ENCODE measurements at places on chromosomes 3 and 15.

DNA sequence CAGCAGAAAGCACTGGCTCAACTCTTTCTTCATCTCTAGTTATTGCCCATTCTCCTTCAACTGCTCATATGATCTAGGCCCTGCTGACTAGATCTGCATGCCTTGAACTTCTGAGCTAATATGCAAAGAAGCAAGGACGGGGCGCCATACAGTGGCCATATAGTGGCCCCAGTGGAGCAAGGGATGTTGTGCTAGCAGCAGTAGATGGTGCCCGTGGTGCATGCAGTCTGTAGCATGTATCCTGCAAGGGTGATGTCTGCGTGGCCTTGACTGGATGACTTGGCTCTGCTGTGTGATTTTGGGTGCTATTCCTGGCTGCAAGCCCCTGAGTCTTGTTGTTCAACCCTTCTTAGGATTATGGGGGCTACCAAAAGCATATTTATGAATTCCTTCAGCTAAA lies 12.2 kb upstream of the NMD3 start:
- no peak for DNase-seq

GRCh38 chr15:48653913-48654670 lies 8.6 kb upstream of the FBN1 start:
- DNase-seq = no peak

DNA sequence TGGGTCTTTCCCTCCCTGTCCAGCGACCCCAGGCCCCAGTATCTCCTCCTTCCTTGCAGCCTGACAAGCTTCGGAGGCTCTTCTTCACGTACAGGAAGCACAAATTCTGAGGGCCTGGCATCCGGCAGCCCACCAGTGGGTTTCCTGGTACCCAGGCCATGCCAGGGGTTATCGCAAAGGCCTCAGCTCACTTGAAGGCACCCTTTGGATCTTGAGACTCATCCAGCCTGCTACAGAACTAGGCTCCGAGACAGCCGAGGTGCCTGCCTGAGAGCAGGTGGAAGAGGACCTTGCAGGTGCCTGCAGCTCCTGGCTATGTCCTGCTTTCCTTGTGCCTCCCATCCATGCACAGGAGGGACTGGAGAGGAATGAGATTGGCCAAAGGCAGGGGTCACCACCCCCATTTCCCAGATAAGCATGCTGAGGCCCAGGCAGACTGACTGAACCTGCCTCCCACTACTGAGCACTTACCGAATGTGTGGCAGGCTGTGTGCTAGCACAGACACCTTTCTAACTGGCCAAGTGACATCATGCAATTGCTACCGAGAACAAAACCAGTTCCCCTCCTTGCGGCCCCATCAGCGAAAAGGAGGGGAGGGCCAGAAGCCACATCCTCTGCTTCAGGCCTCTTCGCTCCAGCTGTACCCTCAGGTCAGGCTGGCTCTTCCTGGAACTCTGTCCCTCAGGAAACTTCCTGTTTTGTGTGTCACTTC lies 11.2 kb downstream of the SH2D7 start:
- DNase-seq = peak; percentile 41

DNA sequence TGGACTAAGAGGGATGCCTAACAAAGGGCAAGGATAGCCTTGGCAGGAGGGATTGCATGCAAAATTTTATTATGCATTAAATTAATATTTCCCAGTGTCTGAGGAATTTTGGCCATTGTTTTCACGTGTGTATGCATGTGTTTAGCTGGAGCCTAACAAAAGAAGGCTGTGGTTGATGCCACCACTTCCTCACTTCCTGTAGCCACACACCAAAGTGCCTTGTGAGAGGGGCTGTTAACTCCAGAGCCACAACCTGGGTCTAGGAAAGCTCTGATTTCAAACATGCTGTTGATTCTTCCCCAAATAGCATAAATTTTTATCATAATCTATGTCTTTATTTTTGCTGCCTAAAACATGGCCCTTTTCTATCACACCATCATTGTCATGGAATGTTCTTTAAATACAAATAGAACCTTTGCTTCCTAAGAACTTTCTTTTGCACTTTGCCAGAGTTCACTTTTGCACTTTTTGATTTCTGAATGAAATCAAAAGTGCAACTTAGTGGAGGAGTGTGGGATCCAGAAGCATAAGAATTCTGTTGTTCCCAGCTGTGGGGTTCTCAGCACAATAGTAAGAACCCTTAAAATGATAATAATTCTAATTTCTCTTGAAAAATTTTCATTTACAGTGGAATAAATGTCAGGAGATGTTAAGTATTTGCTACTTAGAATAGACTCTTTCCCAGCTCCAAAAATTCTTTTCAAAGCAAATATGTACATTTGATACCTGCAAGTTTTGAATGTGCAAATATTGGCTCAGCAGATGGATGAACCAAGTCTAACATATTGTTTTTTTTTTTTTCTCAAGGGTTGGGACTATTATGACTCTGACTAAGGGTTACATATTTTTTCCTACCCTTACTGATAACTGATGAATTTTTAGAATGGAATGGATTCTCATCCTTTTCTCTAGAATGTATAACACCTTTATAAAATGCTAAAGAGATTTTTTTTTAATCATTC lies 35.6 kb upstream of the SPTSSB start:
- no peak for DNase-seq

DNA sequence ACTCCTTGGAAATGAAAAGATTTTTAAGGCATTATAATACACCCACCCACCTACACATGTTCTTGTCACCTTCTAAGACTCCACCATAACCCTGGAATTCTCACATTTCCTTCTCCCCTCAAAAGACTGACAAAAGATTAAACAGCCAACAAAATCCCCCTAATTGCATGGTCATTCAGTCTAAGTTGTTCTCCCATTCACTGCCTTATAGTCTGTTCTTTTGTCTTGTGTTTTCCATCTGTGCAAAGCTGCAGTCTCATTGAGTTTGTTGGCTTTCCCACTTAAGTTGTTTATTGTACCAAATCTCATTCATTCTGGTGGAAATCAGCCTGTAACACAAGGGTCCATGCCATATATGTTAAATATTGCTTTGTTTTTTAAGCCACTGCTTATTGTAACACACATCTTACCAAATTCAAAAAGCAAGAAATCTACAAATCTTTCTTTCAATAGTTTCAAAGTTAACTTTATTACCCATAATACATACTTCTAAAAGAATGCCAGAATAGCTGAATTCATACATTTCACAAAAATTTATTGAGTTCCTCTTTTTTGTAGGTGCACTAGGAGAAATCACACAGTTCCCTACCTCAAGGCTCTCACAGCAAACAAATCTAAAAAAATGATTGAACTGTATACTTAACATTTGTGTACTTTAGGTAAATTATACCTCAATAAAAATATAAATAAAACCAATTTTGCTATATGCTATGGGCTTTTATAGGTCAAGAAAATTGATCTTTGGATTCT lies 2.4 kb upstream of the RCN2 start:
- DNase-seq = no peak

- no peak for DNase-seq
Measured at GRCh38 chr3:184812662-184813042, 686 bp downstream of the VPS8 start.

DNA sequence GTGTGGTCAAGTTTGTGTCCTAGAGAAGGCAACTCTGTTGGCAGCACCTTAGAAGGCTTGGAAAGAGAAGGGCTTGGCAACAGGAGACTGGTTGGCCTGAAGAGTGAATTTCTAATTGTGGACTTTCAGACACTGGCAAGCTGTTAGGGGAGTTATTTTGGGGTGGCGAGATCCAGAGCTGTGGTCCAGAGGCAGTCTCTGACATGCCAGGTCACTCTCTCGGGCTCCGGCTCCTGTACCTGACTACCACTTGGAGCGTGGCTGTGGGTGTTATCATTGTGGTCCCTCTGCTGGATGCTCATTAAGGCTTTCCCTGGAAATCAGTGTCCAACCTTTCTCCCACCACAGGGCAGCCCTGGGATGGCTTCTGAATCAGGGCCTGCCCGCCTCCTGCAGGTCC lies 209.0 kb downstream of the SLCO3A1 start:
- no peak for DNase-seq

- no peak for DNase-seq
Measured at GRCh38 chr3:18100121-18100520, 325.0 kb downstream of the SATB1 start.

- no peak for DNase-seq
Measured at GRCh38 chr3:52874864-52875587, 22.3 kb downstream of the STIMATE start.

- DNase-seq = no peak
Measured at GRCh38 chr3:128504533-128504915, 11.5 kb upstream of the GATA2 start.

- no peak for DNase-seq
Measured at GRCh38 chr3:38147421-38147820, 9.0 kb downstream of the MYD88 start.

- DNase-seq = no peak
Measured at GRCh38 chr15:55389264-55389607, 18.9 kb downstream of the CCPG1 start.

- no peak for DNase-seq
Measured at GRCh38 chr3:17747174-17747889, 4.9 kb upstream of the TBC1D5 start.

GRCh38 chr3:89411201-89411600 lies 303.8 kb downstream of the EPHA3 start:
- no peak for DNase-seq

- DNase-seq = no peak
Measured at GRCh38 chr3:134374105-134374790, at the start of gene AMOTL2. Gene AMOTL2 (minus strand): TSS chr3:134374447. CDS start chr3:134371433, 3,014 bp downstream.

- DNase-seq = no peak
Measured at GRCh38 chr15:93330912-93331544, 242.0 kb upstream of the RGMA start.

DNA sequence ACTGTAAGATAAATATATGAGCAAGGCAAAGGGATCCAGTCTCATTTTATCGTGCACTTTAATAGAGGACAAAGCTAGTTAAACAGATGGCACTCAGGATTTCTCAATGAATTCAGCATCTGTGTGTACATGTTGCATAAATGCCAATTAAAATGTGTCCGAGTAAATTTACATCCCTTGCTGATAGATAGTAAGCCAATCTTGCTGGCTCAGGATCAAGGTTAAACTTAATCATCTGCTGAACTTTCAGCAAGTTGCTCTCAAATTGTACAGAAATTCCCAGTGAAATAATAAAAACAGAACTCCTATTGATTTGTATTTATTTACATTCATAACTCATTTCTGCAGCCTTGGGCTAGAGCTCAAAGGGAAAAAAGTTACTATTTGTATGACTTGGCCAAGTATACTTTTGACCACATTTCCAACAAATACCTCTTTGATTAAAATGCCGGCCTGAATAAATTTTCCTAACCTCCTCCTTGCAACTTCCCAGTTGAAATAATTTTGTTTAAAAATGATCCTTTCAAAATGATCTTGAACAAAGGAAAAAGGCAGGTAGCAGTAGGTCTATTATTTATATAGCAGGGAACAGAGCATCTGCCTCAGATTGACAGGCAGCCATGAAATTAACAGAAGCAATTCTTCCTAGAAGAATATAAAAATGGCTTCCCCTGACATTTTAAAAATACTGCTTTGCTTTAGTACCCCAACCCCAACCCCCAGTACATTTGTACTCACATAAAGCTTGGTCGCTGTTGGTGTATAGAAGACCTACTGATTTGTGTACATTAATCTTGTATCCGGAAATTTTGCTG lies 1001.9 kb downstream of the ROBO1 start:
- DNase-seq = no peak

DNA sequence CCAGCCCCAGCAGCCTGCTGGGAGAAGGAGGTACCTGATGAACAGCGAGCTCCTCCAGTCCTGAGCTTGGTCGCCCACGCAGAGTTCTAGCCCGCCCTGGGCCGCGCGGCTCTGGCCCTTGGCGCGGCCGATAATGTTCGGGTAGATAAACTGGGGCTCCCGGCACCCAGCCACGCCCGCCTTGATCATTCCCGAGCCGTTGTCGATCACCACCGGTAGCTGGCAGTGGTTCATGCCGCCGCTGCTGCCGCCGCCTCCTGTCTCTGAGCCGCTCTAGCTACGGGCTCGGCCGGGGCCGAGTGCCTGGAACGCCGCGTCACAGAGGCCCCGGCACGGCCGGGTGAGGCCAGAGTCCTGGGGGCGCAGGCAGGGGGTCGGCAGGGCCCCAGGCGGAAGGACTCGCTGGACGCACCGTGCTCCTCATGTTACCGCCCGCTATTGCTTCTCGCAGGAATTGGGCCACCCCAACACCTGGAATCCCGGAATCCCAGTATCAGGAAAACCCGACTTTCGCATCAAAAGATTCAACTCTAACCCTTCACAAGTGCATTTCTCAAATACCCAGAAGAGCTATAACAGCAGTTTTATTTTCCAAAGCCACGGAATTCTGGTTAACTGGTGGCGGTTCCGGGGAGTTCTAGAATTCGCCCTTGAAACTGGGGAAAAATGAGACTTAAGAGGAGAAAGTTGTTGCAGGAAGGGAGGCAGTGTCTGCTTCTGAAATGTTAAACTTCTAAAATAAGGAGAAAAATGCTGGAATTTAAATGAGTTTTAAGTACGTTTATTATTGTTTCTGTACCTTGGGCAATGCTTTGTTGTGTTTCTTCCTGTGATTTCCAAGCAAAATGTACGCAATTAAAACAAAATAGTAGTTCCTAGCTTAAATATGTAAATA lies at the start of gene ACTRT3:
Gene ACTRT3, minus strand, starts transcription at position 275 of the 895 bp plus-strand sequence. Its CDS starts 41 bp downstream, at position 234.
- peak; percentile 46 for DNase-seq

DNA sequence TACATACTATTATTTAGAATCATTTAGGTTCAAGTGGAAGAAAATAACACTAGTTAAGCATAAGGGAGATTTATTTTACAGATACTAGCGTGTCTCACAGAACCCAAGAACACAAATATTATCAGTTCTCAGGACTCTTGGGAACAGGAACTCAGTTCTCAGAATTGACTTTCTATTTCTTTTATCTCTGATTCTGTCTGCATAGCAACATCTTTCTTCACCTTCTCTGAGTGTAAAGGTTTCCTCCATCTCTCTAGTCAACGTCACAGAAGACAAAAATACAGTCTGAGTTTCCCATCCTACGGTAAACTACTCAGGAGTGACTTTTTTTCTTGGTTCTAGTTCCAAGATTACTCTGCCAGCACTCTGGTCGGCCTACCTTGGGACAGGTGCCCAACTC lies 220.0 kb downstream of the SV2B start:
- DNase-seq = no peak

- DNase-seq = no peak
Measured at GRCh38 chr3:101185341-101185740, 135.0 kb downstream of the IMPG2 start.

- DNase-seq = no peak
Measured at GRCh38 chr3:173863551-173863950, 466.0 kb downstream of the NLGN1 start.

DNA sequence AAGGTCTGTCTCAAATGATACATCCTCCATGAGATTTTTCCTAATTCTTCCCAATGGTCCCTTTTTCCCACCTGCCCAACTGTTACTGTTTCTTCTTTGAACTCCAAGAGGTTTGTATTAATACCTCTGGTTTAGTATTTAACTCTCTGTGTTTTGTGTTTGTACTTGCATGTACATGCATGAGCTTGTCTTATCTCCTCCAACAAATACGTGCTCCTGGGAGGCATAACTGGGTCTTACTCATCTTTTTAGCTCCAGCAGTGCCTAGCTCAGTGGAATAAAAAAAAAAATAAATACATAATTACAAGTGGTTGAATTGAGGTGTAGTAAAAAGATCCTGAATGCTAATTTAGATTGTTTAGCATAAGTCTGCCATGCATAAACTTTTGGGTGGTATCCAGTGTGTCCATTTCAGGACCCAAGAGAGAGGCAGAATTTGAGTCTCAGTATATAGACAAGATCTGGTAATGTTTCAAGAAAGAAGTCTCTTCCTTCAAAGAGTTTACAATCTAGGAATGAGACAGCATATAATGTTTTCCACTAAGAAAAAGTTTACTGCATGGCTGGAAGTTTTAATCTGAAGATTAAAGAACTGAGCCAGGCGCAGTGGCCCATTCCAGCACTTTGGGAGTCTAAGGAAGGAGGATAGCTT lies 1.7 kb upstream of the LYSMD2 start:
- no peak for DNase-seq
